Substantia nigra (tissue), 51 donors: ENCODE measurements at places on chromosomes 6 and 20.

GRCh38 chr6:36545767-36546307 is 1.4 kb downstream of the STK38 start:
- DNase-seq = no peak

GRCh38 chr6:66376001-66376400 is 669.0 kb upstream of the EYS start:
- DNase-seq = no peak

DNA sequence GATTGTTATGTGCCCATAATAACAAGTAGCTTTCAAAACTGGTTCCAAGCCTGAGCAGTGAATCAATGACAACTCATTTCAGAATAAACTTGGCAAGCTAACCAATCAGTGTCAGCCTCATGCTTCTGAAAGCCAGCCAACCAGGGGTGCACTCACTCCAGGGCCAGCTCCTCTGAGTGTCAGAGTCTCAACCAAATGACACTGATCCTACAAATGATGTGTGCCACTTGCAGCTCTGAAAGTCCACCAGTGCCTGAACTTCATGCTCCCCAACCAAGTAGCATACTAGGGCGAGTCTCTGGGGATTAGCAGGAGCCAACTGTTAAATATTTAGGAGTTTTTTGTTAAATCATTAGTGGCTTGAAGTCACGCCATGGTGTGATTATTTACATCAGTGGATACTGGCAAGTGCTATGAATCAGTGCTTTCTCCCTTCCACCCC is 4.5 kb downstream of the IYD start:
- no peak for DNase-seq

GRCh38 chr20:46129955-46130481 is 11.9 kb downstream of the CD40 start:
- no peak for DNase-seq
